Fibroblast of mammary gland (primary cell): ENCODE measurements at places on chromosomes 12 and 14.

GRCh38 chr12:102533483-102534215 is 53.3 kb upstream of the IGF1 start:
- DNase-seq, result no peak

DNA sequence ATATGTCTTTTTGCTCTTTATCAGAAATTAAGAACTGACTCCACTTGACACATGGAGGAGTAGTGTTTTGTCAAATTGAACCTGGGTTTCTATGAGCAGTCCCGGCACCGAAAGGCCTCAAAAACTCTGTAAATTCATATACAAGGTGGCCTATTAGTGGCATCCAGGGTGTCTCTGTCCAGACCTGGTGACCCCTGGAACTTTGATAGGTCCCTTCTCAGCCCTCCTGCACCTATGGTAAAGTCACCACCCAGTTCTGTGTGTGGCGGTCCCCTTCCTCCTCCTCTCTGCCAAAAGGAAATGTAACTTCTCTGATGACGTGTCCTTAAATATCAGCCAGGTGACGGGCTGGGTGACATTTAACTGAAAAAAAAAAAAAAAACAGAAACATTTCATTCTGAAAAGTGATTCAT is 204.0 kb upstream of the FOXN3 start:
- no peak for DNase-seq

DNA sequence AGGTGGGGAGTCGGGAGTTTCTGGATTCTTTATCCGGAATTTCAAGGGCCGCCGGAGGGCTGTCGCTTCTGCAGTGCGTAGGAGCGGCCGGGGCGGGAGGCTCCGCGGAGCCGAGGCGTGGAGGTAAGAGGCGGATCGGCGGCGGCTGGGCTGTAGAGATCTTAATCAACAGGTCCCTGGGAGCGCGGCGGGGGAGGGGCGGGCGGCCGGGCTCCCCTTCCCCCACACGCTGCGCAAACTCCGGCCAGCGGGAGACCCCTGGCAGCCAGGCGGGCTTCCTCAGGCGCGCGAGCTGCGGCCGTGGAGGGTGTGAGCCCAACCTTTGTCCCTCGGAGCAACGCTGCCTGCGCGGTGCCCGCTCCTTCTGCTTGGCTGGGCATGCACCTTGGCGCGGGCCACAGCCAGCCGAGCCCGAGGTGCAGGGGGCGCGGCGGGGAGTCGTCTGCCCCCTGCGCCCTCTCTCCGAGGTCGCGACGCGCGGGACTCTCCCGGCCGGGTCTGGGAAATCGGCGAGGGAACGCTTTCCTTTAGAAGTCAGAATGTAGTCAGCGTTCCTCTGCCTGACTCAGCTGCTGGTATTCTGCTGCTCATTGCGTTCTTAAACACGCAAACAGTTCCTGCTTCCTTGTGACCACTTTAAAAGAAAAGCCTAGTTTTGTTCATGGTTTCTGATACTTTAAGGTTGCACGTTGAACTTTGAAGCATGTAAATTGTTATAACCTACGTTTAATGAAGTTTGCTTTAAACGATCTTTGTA is at the start of gene PALS1:
Gene PALS1, plus strand, starts transcription at position 25 of the 757 bp plus-strand sequence. CDS start 37,736 bp downstream, outside the sequence.
- DNase-seq, result peak; percentile 87

GRCh38 chr14:105087963-105088811 is 23.0 kb upstream of the GPR132 start:
- DNase-seq, result peak; percentile 78

DNA sequence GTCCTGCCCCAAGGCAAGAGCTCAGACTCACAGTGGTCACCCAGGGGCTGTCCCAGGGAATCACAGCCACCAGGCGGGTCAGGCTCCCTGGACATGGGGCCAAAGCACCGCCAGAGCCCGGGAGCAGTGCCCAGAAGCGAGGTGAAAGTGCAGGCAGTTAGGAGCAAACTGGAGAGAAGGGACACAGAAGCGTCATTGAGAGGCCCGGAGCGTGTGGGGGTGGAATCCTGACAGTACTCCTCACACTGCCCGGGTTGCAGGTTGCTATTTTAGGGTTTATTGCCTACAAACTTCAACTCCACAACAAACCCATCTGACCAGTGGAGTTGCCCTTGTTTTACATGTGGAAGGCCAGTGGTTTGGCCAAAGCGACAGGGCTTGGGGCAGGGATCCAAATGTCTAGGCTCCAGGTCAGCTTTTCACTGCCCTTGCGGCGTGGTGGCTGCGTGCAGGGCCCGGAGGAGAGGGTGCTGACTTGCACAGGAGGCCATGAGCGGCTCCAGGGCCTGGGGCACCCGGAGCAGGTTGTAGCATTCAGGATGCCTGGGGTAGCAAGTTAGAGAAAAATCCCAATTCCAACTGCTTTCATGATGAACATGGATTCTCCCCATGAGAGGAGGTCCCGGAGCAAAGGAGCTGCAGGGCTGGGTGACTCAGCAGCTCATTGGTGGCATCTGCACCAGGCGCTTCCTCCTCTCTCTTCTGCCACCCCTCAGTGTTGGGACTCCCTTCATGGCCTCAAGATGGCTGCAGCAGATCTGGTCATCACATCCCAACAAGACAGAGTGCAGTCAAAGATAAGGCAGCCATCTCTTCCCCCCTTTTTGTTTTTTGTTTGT is 112.3 kb upstream of the NCOR2 start:
- DNase-seq, result no peak

GRCh38 chr12:109494348-109494881 is 17.0 kb downstream of the UBE3B start:
- DNase-seq, result no peak
